Stimulated activated CD8-positive, alpha-beta memory T cell treated with anti-CD3 and anti-CD28 coated beads, Interleukin-7, amount 100 ng/mL, for 1 hour (primary cell): ENCODE measurements at places on chromosomes 13 and 19.

GRCh38 chr13:106530171-106530851 lies 5.2 kb downstream of the EFNB2 start:
- DNase-seq = no peak

DNA sequence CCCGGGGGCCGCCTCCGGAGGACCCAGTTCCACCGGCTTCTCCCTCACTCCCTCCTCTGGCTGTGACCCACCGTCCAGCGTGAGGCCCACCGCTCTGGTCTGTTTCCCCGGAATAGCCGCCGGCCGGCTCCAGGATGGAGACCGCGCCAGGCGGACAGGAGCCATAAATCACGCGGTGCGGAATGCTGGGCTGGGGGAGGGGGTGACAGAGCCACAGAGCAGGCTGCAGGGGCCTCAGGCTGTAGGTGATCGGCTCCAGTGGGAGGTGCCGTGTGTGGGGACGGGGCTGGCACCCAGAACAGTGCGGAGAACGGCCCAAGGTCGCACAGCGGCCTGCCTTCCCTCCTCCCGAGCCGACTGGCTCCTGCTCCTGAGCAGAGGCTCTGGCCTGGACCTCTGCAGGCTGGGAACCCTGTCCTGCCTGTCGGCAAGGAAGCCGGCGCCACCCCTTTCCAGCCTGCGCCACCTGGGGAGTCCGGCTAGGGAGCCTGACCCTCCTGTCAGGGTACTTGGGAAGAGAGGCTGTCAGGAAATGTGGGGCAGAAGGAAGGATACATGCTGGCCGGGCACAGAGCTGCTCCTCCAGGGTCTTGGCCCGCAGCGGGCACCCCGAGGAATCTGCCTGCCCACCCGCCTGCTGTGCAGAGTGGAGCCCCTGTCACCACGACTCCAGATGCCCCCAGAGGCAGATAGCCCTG lies 8.3 kb downstream of the PIAS4 start:
- DNase-seq = no peak

- DNase-seq = no peak
Observed at GRCh38 chr13:44769686-44770085, 193.6 kb upstream of the TSC22D1 start.

DNA sequence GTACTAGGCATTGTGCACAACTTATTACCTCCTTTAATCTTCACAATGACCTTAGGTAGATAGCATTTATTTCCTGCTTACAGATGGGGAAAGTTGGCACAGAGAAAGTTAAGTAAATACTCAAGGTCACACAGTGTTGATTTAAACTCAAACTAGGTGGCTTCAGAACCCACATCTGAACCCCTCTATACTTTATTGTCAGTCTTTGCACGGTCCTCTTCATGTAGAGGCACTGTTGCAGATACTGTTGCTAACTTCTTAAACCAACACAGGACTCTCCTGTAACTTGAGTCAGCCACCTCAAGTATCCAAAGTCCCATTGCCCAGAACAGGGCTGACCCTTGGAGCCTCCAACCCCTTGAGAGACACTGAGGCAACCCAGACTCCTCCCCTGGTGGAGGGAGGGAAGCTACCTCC lies 48.8 kb downstream of the FRY start:
- DNase-seq = no peak

GRCh38 chr13:48908381-48909055 lies 67.2 kb upstream of the FNDC3A start:
- no peak for DNase-seq

- no peak for DNase-seq
Observed at GRCh38 chr13:99968521-99969452, 2.8 kb downstream of the ZIC5 start.

DNA sequence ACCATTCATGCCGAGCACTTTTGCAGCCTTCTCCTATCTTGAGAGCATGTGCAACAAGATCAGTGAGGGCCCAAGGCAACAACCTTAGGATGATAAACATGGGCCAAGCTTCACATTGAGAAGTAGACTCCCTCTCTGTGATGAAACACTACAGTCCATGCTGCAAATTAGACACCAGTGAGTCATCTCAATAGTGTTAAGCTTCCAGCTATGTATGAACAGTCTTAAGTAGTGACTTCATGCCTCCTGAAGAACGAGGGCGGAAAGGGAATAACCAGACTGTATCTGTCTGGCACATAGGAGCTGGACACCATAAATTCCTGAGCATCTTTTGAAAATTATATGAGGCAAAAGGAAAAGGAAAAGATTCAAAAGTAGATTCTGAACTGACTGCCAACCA lies 309.9 kb upstream of the SLITRK1 start:
- no peak for DNase-seq

- no peak for DNase-seq
Observed at GRCh38 chr13:33217256-33217655, 68.3 kb downstream of the STARD13 start.

GRCh38 chr13:33283195-33283911 lies 2.2 kb downstream of the STARD13 start:
- no peak for DNase-seq

- no peak for DNase-seq
Observed at GRCh38 chr13:114315074-114315785, 927 bp downstream of the CHAMP1 start.

GRCh38 chr13:40660141-40660664 lies 6.2 kb downstream of the FOXO1 start:
- no peak for DNase-seq

GRCh38 chr19:10006752-10007323 lies 3.5 kb downstream of the COL5A3 start:
- DNase-seq = no peak

DNA sequence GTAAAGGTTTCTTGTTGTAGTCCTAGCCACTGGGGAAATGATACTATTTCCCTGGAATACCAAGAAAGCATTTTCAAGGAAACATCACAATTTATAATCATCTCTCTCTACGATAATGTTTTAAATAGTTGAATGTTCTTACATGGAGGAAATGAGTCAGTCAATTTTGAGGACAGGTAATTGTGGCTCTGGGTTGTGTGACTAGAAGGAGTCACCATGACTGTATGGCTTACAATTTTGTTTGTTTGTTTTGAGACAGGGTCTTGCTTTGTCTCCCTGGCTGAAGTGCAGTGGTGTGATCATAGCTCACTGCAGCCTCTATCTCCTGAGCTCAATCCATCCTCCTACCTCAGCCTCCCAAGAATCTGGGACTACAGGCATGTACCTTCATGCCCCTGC lies 47.4 kb downstream of the COG3 start:
- DNase-seq = no peak

GRCh38 chr13:80873589-80873988 lies 532.7 kb upstream of the SPRY2 start:
- DNase-seq = peak; percentile 3

GRCh38 chr13:21546372-21546771 lies 57.6 kb downstream of the MICU2 start:
- DNase-seq = no peak

GRCh38 chr19:28176193-28176592 lies 1036.8 kb downstream of the UQCRFS1 start:
- DNase-seq = no peak

- no peak for DNase-seq
Observed at GRCh38 chr13:38283346-38283745, 66.3 kb upstream of the UFM1 start.

DNA sequence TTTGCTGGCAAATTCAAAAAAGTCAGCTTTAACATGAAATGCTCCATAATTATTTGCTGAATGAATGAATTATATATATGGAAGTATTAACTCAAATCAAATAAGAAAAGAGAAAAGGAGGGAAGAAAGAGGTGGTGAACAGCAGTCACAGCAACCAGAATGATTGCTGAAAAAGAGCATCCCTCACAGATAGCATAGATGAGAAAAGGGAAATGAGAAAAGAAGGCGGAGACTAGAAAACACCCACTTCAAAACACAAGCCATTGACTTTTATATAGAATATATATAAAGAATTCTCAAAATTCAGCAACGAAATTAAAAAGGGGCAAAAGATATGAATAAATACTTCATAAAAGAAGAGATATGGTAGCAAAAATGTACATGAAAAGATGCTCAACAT lies 75.2 kb downstream of the CAB39L start:
- DNase-seq = no peak

GRCh38 chr19:48866692-48867091 lies 1.7 kb downstream of the PLEKHA4 start:
- no peak for DNase-seq

- no peak for DNase-seq
Observed at GRCh38 chr19:54425382-54425723, 10.1 kb downstream of the TTYH1 start.

DNA sequence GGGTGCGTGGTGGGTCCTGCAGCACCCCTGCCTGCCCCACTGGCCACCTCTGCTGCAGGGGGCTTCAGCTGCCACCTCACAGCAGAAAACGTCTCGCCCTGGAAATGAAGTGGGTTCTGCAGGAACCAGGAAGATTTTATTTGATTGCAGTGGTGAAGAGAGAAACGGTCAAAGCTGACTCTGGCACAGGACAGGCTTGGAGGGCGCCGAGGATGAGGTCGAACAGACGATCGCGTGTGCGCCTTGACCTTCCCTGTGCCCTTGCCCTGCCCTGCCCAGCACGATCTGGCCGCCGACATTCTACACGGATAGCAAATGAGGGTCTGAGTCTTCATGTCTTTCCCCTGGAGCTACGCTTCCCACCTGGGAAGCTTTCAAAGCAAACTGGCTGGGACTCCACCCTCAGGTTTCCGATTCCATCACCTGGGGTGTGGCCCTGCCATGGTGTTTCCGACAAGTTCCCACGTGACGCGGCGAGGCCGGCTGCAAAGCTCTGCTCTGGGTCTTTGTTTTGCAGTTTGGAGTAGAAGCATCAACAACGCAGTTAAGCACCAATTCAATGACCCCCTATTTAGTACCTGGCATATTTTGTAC lies 50.3 kb upstream of the TUBGCP3 start:
- DNase-seq = no peak

- DNase-seq = no peak
Observed at GRCh38 chr19:4086411-4086867, 19.7 kb upstream of the ZBTB7A start.

GRCh38 chr13:52862358-52863206 lies 14.1 kb upstream of the PCDH8 start:
- no peak for DNase-seq

DNA sequence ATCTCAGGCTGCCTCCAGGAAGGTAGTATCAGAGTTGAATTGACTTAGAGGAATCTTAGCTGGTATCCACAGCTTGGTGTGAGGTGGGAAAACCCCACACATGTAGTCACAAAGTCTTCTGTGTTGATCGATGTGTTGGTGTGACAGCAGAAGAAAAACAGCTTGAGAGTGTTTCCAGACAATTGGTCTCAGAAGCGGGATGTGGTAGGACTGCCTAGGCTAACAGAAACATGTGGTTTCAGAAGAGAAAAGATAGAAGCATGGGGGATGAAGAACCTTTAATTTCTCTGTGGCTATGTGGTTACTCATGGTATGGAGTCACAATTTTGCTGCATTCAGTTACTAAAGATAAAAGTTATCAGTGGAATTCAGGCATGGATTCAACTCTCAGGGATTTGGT lies 134.7 kb upstream of the SLITRK5 start:
- DNase-seq = no peak

- no peak for DNase-seq
Observed at GRCh38 chr13:104270731-104271130, 1204.5 kb upstream of the SLC10A2 start.

DNA sequence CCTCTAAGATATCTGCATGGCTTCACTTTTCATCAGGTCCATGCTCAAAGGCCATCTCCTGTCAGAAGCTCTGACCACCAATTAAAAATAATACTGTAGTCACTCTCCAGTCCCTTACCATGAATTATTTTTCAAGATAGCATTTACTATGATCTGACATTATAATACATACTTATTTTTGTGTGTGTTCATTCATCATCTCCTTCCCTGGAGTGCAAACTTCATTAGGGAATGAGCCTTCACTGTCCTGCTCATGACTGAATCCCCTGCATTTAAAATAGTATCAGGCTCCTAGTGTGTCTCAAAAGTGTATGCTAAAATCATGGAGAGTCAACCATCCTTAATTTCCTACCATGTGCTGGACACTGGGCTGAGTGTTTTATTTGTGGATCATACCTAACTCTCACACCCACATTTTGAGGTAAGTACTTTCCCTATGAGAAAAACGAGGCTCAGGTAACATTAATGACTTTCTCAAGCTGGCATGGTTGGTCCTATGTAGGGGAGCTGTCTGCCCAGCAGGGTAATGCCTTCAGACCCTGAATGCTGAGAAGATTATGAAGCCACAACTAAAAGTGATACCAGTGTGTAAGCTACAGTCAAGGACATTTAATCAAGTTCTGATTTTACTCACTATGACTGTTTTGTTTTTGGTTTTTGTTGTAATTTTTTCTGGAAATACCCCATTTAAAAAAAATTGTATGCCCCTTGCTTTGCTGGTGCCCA lies 16.3 kb downstream of the PLA2G4C start:
- DNase-seq = no peak

DNA sequence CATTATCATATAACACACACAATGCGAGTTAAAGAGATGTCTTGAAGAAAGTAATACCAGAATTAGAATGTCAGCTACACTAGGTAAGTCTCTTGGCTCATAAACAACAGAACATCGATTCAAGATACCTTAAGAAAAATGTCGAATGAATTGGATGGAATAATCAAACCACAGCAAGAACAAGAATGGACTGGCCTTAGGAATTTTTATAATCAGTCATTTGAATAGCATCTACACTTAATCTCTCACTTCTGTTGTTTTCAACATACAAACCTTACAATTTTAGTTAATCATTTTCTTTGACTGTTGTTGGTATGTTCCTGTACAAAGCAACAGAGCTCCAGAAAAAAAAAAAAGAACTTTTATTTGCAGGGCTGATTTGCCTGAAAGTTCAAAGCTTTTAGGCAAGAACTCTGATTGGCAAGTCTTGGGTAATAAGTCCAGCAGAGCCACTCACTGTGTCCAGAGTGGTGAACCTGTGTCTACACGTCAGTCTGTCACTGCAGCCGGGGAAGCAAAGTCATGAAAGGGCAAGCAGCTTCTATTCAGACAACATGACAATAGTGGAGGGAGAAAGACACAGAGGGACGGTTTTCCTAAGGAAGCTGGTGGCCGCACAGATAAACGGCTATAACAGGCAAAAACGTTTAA lies 1026.1 kb upstream of the MIR17HG start:
- DNase-seq = no peak

DNA sequence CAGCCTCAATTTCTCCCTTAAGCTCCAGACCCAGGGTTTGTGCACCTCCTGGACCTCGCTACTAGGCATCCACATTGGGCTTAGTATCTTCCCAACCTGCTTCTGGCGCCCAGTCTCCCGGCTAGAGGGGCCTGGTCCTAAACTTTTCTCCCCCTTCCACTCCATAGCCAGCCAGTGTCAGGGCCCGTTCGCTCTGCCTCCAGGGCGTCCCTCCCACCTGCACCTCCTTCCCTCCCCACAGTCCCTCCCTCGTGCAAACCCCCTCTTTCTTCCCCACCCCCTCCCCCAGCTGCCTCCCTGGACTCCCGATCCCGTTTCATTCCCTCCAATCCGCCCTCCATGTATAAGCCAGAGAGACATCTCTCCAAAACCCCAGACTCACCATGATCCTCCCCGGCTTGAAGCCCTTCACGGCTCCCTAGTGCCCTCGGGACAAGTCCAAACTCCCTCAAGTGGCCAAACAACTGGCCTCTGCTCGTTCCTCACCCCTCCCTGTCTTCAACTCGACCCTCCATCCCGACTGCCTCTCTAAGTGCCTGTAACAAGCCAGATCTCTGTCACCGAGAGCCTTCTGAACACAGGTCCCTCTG lies 997 bp upstream of the SAMD4B start:
- no peak for DNase-seq
